Activated naive CD4-positive, alpha-beta T cell treated with anti-CD3 and anti-CD28 coated beads, Interleukin-2, amount 50 U/mL, for 72 hours (primary cell): ENCODE measurements at places on chromosomes 12 and 14.

DNA sequence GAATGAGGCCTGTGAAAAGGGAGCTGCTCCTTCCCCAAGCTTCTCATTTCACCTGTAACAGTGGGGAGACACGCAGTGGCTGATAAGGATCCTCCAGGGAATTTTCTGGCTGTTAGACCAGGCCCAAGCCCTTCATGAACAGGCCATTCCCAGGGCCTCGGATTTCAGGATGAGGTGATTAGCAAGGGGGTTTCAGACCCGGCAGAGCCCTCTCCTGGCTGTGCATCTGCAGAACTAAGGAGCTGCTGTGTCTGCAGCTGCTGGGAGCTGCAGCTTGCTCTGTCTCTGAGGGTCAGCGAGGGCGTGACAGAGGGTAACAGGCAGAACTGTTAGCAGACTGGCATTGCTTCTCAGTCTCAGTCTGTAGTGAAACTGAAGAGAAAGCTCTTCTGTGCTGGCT is 110.4 kb downstream of the KCNA5 start:
- DNase-seq = no peak

- DNase-seq = no peak
Measured at GRCh38 chr12:116418551-116418950, 140.6 kb upstream of the MAP1LC3B2 start.

DNA sequence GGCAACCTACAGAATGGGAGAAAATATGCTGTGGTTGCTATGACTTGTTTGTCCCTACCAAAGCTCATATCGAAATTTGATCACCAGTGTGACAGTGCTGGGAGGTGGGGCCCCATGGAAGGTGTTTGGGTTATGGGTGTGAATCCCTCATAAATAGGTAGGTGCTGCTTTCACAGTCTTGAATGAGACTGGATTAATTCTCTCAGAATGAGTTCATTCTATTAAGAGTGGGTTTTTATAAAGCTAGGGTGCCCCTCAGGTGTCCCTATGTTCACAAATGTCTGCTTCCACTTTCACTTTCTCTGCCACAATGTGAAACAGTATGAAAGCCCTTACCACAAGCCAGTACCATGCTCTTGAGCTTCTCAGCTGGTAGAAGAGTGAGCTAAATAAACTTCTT is 133.5 kb downstream of the CPNE8 start:
- no peak for DNase-seq

GRCh38 chr12:75766263-75767160 is 255.1 kb upstream of the KRR1 start:
- DNase-seq = no peak

- peak; percentile 53 for DNase-seq
Measured at GRCh38 chr12:53062011-53062961, 12.4 kb downstream of the TNS2 start.

DNA sequence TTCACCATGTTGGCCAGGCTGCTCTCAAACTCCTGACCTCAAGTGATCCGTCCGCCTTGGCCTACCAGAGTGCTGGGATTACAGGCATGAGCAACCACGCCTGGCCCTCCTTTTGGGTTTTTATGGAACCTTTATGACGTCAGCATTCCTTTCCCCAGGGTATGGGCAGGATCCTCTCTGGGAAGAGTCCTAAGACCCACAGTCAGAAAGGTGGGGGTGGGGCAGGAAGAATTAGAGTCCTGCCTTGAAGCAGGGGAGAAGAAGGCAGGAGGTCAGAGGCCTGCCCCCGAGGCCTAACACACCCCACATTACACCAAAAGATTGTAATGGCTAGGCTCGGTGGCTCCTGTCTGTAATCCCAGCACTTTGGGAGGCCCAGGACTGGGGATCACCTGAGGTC is 30.8 kb upstream of the CDK17 start:
- DNase-seq = no peak
